ENCODE measurements at places on chromosomes 3 and 15. TPM values are rescaled to one million over a fixed set of nuclear protein-coding genes. Genes with fewer than 3 reads are reported as not detected.

The MKRN2OS gene
- not detected for total RNA-seq

The SLC12A8 gene
- 7.0 TPM for total RNA-seq

The TM4SF4 gene
- total RNA-seq: 0.46 TPM

The GABRR3 gene
- total RNA-seq: not detected

The SERF2 gene
- total RNA-seq: 1,303 TPM

The GP9 gene
- not detected for total RNA-seq

The PLSCR5 gene
- not detected for total RNA-seq

The CELF6 gene
- not detected for total RNA-seq

The STAC gene
- total RNA-seq: 18.8 TPM

The SLC38A3 gene
- 6.0 TPM for total RNA-seq

The CDC25A gene
- total RNA-seq: 12.8 TPM

The TERC gene
- total RNA-seq: 6.0 TPM

The MCCC1 gene
- total RNA-seq: 24.2 TPM

The ACTC1 gene
- total RNA-seq: not detected

The FANCD2OS gene
- total RNA-seq: not detected

The TTLL3 gene
- total RNA-seq: 15.7 TPM

The PIGX gene
- 85.7 TPM for total RNA-seq

The HES1 gene
- 28.5 TPM for total RNA-seq

The PIF1 gene
- total RNA-seq: 38.6 TPM

The FBN1 gene
- total RNA-seq: 0.46 TPM

The MEX3B gene
- total RNA-seq: 8.5 TPM

The SGO1 gene
- total RNA-seq: 14.8 TPM

The CCK gene
- not detected for total RNA-seq

The FAM81A gene
- 7.3 TPM for total RNA-seq

The FBLN2 gene
- total RNA-seq: 0.44 TPM
